ENCODE measurements at places on chromosomes 12 and 14.

GRCh38 chr12:122013791-122014590 lies 7.7 kb upstream of the BCL7A start:
- DNase-seq: no peak

DNA sequence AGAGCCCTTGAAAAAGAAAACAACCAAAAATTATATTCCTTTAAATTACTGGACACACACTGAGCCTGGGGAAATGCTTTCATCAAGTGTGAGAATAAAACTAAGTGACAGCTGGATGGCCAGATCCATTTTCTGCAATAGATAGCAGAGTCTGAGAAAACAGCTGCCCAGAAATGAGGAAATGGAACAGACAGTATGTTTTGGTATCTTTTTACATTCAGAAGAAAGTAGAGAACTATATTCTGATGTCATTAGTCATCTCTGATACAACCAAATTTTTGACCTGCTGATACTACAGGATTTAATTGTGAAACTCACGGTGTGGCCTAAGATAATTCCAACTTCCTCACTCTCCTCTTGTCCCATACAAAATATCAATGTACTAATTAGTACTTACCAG lies 78.2 kb downstream of the HMGA2 start:
- no peak for DNase-seq

- no peak for DNase-seq
Measured at GRCh38 chr12:114692186-114693058, 8.4 kb upstream of the TBX3 start.

- DNase-seq: no peak
Measured at GRCh38 chr12:92132288-92132687, 13.4 kb downstream of the BTG1 start.

DNA sequence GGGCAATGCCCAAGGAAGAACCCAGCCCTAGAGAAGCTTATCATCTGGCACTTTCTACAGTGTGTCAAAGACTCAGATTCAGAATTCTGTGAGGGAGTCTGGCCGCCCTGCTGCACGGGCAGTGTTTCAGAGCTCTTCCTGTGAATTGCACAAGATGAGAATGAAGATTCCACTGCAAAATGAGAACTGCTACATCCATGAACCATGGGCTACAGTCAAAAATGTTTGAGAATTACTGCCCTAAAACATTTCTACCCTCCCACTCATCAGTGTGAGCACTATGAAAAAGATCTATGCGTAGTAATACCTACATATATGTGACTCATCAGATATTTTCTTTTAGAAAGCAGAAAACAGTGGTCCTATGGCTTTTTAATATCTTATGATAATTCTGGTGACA lies 104.0 kb downstream of the STAB2 start:
- no peak for DNase-seq

DNA sequence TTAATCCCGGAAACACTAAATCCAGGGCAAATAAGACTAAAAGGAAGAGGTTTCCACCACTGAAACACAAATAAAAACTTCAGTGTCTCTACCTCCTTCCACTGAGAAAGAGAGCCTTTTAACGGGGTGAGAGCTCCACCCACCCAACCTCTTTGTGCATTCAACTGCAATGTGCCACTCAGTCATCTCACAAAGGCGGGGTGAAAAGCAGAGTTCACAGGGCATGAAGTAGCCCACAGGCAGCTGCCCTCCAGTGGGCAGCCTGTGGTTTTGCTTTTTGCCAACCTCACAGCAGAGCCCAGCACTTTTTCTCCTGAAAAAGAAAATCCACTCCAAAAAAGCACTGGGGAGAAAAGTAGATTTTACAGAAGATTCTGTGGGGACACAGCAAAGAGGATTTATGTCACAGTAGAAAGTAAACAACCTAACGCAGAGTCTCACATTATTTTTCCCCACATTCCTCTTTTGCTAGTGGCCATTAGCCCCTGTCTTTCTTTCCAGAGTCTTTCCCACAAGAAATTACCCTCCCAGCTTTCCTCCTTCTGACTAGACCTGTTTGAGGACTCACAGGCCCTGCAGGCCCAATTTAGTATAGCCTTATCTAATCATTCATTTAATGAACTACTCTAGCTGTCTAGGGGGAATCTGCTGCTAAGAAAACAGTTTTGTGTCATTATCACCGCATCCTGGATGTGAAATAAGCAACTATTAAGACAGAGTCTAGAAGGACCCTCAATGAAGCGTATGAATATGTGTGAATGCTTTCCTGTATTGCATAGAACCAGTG lies 753.8 kb upstream of the FOXG1 start:
- DNase-seq: no peak

DNA sequence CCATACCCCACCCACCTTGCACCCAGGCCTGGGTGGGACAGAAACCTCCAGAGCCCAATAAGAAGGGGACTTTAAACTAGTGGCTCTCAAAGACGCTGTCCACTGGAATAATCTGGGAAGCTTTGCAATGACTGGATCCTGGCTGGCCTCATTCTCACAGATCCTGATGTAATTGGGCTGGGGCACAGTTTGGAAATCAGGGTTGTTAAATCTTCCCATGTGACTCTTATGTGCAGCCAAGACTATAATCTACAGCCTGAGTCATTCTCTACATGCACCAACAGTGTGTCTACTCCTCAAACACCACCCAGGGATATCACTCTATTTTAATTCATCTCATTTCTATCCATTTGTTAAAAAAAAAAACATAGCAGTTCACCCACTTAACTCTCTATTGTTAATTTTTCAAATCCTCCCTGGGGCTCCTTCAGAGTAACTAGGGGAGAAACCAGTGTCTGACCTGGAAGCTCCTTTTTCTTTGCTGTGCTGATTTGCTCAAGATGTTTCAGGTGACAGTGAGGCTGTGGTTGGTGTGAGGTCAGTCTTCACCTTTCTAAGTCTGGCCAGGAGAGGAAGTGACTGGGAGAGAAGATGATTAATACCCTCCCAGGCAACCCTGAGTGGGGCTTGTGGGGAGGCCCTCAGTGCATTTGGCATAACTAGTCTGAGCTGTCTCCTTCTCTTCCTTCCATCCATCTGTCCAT lies 211.6 kb upstream of the SFSWAP start:
- DNase-seq: no peak

GRCh38 chr12:107012736-107013425 lies 25.9 kb upstream of the MTERF2 start:
- DNase-seq: no peak

GRCh38 chr14:87139299-87139698 lies 853.7 kb downstream of the GALC start:
- DNase-seq: no peak

DNA sequence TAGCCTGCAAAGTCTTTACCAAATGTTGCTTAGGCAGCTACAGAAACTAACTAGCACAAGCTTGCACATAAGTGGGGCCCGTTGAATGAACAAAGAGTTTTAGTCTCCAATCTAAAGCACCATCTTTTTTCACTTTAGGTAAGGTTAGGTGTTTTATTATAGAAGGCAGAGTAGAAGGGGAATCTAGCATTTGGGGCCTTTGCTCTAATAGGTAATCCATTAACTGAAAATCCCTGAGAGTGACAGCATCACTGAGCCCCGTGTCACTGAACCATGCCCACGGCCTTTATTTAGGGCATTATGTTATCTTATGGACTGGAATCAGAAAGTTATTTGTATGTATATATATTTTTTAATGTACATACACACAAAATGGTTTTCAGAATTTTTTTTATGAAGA lies 25.1 kb downstream of the CPNE8 start:
- no peak for DNase-seq

- no peak for DNase-seq
Measured at GRCh38 chr12:46538976-46539375, 166.4 kb upstream of the SLC38A2 start.

GRCh38 chr14:69132513-69133181 lies 20.3 kb downstream of the DCAF5 start:
- no peak for DNase-seq

DNA sequence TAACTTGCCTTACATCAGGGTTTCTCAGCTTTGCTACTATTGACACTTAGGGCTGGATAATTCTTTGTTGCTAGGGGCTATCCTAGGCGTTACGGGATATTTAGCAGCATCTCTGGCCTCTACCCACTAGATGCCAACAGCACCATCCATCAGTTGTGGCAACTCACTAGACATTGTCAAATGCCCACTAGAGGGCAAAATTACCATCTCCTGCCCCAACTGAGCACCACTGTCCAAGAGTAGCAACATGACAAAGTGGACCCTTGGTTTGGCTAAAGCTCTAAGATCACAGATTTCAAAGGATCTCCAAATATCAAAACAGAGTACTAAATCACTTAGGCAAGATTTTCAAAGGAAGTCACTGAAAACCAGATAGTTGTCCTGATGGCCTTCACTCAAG lies 251.7 kb upstream of the TBX3 start:
- DNase-seq: no peak

GRCh38 chr12:46508651-46509050 lies 136.1 kb upstream of the SLC38A2 start:
- DNase-seq: no peak

DNA sequence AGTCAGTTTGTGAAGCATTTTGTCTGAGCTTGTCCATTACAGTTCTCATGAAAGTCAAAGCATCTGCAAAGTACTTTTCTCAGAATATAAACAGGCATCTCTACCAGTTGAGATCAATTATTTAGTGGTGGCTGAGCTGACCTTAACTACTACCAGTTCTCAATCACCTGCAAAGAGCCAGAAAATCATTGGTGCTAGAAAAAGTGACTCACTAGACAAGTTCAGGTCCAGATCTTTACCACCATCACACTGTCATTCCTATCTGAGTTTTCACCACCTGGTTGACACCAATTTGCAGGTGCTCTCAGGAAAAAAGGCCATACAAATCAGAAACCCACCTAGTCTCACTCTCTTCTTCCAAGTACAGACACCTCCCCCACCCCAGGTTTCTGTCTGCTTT lies 33.3 kb downstream of the ITPR2 start:
- DNase-seq: no peak

DNA sequence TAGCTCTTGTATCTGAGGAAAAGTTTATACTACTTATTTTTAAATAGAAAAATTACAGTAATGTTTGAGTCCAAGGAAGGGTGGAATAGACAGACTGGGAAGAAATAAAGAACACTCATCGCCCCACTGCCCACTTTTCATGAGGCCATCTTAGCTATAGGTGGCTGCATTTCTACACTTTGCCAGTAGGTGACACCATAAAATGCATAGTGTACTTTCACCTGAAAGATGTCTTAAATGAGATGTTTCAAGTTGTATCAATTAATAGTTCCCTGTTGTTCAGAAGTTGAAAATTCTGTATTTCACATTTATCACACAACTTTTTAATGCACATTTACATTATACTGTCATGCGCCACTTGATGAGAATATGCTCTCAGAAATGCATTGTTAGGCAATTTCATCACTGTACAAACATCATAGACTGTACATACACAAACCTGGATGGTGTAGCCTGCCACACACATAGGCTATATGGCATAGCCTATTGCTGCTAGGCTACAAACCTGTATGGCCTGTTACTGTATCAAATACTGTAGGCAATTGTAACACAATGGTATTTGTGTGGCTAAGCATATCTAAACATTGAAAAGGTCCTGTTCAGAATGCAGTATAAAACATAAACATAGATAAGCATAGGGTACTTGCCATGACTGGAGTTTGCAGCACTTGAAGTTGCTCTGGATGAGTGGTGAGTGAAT lies 27.6 kb downstream of the PMCH start:
- DNase-seq: no peak

GRCh38 chr12:72612171-72612570 lies 340.0 kb downstream of the TRHDE start:
- no peak for DNase-seq

DNA sequence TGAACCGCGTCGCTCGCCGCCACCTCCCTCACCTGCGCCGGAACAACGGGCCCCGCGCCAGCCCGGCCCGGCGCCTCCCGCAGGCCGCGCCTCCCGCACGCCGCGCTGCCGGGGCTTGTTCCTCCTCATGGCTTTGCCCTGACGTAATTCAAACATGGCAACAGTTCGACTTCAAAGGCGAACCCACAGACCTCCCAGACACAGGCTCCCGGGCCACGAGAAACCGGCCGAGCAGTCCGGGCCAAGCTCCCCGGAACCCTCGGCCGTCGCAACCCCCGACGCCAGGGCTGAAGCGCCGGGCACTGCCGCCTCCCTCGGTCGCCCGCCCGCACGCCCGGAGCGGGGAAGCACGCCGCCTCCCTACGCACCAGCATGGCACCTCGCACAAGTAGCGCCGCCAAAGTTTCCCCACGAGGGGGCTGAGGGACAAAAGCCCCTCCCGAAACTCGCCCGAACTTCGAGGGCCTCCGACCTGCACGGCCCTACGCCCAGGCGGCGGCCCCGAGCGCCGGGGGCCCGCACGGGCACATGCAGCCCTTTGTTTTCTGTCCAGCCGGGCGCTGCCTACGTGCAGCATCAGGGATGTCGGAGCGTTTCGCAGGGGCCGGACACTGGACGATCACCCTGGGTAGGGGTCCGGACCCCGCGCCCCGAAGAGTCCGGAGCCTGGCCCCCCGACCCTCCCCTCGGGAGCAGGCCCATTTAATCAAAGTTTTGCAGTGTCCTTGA lies 1.7 kb downstream of the SINHCAF start:
- peak; percentile 63 for DNase-seq

DNA sequence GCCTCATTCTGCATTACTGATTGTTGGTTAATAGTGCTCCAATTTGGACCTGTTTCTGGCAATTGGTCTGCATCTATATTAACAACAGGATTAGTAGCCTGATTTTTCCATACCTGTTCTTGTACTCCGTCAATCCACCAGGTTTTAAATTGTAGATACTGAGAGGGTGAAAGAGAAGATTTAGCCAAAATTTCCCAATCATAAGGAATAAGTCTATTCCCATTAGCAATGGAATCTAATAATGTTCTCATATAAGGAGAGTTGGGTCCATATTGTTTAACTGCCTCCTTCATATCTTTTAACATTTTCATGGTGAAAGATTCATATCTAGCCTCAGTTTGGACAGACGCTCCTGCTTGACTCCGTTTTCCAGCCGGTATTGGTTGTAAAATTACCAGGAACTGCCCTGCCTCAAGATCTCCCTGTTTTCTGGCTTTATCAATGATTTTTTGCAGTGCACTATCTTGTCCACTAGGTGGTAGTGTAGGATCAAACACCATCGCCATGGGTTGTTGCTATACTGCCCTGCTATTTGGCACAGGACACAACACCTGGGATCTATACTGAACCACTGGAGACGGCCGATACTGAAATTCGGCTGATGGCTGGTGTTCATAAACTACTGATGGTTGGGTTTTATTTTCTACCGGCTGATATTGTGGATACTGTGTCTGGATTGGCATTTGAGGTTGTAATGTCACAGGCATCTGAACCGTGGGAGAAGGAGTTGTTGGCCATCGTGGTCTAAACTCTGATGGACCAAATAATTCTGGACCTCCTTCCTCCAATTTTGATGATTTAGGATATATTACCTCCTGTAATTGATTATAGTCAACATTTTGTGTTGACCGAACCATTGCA lies 25.2 kb downstream of the DHRS4L2 start:
- DNase-seq: no peak

All from activated naive CD4-positive, alpha-beta T cell (primary cell).